ENCODE measurements at places on chromosomes 5 and 9.

- DNase-seq = no peak
Measured at GRCh38 chr5:97422678-97423077, 239.6 kb upstream of the RIOK2 start.

- DNase-seq = no peak
Measured at GRCh38 chr5:6554812-6555211, 78.0 kb downstream of the NSUN2 start.

DNA sequence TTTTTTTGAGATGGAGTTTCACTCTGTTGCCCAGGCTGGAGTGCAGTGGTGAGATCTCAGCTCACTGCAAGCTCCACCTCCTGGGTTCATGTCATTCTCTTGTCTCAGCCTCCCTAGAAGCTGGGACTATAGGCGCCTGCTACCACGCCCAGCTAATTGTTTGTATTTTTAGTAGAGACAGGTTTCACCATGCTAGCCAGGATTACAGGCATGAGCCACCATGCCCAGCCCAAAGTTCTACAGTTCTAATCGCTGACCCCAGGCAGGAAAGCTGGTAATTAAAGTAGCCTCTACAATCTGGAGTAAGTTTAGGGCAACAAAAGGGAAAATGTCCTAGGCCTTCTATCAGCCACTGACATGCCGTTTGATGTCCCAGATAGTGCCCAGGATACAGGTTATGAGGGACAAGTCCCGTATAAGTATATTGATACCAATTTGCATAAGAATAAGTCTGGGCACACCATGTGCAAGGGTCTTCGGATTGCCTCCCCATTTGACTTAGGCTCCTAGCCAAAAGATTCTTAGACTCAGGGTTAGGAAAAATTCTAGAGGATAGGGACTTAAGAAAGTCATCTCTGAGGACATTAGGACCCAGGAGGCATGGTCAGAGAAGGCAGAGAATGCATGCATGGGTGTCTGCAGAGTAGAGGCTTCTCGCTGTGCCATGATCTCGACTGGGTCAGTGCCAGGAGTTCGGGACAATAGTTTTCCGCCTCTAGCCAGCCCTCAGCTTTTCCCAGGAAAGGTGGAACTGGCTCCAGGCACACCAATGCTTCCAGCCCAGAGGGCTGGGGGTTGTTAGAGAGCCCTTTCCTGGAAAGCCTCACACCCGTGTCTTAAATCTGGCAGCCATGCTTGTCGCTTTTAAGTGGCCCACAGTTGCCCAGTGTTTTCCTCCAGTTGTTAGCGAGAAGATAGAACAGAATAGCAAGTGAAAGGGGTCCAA, 1111.1 kb downstream of the TAF11L14 start:
- no peak for DNase-seq

- no peak for DNase-seq
Measured at GRCh38 chr9:80556631-80557030, 984.9 kb downstream of the TLE4 start.

- DNase-seq = no peak
Measured at GRCh38 chr9:106878934-106879333, 16.0 kb downstream of the ZNF462 start.

DNA sequence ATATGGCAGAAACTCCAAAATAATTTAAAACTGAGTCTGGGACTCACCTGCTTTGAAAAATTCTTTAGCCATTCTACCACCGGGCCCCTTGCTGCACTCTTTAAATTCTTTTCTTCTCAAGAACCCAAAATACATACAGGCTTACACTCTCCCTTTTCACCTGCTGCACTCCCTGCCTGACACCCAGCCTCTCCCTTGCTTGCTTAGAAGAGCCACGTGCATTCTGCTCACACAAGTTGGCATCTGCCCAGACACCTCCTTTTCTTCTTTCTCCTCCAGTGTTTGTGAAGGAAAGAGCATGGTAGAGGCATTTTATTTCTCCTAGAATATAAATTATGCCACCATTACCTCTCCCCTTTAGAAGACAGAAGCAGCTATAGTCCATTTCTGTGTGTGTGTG, 39.0 kb upstream of the AOPEP start:
- DNase-seq = no peak

DNA sequence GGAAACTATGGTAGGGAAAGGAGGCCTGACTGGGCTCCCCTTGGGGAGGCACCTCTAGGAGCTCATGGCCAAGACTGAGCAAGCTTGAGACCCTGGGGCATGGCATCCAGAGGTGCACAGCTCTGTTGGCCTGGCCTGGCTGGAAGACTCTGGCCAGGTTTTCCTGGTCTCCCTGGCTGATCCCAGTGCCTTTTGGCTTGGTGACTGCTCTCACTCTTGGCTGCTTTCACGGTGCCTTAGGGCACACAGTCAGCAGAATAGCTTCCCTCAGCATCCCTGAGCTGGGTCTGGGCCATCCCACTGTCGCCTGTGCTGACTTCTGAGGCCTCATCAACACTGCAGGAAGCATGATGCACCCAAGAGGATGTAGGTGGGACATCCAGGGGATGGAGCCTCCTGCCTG, 13.4 kb upstream of the DELE1 start:
- DNase-seq = no peak
